D341Med (cell line): ENCODE measurements at places on chromosomes 6 and 20.

DNA sequence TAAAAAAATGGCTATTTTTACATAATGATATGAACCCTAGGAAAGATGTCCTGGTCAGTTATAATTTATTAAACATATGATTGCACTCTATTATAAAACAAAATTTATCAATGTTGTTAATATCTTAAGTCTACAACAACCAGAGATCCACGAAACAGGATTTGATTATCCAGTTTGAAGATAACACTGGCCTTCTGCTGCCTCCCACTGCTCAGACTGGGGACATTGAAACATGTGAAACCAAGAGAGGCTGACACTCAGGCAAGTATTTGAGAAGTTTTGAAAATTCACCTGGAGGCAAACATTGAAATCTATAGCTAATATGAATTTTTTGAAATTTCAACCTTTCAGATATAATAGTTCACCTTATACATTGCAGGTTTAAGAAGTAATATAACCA, 219.3 kb upstream of the HSF2 start:
- DNase-seq, result no peak

DNA sequence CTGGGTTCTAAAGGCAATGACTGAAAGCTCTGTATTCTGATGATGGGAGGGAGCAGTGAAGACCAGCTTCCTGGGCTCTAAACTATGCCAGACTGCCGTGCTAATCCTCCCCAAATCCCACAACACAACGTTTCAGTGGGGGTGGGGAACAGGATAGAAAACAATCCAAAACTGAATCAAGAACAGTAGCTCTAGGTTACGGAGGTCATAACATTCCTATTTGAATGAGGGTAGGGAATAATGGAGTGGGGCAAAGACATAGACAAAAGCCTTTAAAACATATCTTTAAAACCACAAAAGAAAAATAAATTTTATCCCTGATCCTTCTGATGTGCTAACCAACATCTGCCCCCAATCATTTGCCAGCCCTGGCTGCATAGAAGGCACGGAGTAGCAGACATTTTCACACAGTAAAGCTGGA, 7.8 kb downstream of the USP49 start:
- DNase-seq, result peak; percentile 67

DNA sequence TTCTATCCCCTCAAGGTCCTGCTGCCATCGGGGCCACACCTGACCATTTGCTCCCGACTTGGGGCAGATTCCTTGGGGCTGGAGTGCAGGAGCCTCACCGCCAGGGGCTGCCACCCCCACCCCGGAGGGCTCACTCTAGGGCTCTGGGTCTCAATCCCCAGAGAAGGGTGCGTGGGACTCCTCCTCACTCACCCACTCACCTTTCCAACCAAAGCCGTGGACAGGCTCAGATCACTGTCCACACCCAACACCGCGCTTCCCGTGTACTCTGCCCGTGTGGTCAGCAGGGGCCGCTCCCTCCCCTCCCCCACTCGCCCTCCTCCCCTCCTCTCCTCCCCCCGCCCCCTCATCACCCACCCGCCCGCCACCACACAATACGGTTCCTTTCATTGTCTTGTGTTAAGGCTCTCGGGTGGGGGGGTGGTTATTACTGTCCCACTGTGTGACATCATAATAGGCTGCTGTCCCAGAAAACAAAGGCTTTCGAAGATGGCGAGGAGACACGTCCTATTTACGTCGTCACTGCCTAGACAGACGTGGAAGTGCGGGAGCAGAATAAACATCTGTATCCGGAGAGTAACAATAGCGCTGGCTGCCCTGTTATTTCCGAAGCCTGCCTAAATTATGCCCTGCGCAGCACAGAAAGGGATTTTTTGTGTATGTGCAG, 85.8 kb downstream of the YTHDF1 start:
- no peak for DNase-seq

- no peak for DNase-seq
Observed at GRCh38 chr6:145824344-145824743, 9.7 kb upstream of the FBXO30 start.

DNA sequence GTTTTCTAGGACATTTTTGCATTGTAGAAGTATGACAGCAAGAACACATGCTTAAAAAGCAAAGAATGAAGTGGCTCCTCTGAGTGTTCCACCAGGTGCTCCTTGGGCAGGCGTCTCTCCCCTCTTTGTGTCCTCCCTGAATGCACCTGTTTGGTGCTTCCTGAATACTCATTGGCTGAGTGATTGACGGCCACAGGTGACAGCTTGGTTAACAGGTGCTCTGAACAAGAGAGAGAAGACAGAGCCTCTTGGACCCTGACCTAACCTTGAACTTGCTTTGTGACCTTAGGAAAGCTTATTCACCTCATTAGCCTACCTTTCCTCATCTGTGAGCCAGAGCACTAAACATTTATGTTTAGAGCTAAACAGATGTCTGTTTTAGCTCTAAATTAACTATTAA, 93.7 kb downstream of the TULP4 start:
- no peak for DNase-seq

GRCh38 chr6:7540595-7540994, 876 bp upstream of the DSP start:
- no peak for DNase-seq

- DNase-seq, result no peak
Observed at GRCh38 chr6:54970337-54970736, 123.8 kb downstream of the FAM83B start.

DNA sequence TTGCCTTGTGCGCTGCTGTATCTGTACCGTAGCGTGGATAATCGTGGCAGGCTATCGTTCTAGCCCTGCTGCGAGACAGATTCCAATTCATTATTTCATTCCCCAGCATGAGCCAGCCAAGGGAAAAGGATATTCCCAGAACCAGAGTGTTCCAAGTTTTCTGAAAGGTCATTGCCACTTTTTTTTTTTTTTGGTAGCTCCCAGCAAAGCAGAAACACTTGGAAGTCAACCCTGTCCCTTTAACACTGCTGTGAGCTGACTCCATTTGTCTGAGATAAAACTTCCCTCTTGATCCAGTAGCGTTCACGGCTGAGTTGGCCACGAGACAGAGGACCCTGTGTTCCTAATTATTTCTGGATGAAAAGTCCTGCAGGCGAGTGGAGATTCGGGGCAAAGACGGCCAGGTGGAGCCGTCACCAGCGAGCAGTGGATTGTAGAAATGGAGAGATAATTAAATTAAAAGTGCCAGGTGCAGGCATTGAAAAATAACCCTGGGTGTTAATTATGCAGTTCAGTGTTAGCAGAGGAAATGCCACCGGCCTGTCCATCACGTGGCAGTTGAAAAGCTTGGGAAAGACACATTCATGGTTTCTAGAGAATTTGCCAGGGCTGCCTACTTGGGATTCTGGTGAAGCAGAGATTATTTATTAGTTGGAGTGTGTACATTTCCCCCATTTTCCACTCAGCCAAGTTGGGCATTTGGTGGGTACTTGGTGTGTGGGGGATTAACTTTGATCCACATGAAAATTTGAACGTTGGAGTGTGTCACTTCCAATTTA, 164.2 kb downstream of the SLC24A3 start:
- DNase-seq, result no peak

- DNase-seq, result no peak
Observed at GRCh38 chr6:163260111-163260895, 154.2 kb upstream of the QKI start.
